ENCODE measurements at places on chromosomes 4 and X.

GRCh38 chrX:11768039-11768438 is 10.0 kb downstream of the MSL3 start:
- no peak for DNase-seq

GRCh38 chr4:102627831-102628523 is 126.8 kb downstream of the NFKB1 start:
- DNase-seq, result no peak

GRCh38 chrX:42176789-42177188 is 253.4 kb upstream of the CASK start:
- no peak for DNase-seq

DNA sequence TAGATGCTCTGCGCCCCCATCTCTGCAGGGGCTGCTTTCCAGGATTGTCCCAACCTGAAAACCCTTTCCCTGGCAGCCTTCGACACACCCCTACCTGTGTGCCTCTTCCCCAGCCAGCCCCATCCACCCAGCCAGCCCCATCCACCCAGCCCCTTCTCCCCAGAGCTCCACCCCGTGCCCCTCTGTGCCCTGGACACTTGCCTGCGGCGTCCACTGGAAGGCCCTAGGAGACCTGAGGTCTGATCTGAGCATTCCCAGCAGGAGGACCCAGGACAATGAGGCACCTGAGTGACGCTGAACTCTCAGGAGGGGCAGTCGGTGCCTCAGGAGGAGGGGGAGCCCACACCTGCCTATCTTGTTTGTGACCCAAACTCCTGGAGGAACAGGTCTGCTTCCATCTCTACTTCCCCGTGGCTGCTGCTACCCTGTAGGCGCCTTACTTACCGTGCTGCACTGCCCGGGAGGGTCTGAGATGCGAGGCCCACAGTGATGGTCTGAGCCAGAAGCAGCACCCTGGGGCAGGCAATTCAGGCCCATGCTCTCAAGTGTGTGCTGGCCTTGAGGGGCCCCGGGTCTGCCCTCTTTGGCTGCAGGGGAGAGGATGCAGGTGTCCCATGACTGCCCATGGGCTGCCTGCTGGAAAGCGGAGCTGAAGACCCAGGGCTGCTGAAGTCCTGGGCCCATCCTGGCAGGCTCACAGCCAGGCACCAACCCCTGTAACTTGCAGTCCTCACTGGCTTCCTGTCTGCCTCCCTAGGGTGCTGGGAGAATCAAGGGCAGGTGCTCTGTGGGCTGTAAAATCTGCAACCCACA is 4.9 kb downstream of the LRPAP1 start:
- no peak for DNase-seq

DNA sequence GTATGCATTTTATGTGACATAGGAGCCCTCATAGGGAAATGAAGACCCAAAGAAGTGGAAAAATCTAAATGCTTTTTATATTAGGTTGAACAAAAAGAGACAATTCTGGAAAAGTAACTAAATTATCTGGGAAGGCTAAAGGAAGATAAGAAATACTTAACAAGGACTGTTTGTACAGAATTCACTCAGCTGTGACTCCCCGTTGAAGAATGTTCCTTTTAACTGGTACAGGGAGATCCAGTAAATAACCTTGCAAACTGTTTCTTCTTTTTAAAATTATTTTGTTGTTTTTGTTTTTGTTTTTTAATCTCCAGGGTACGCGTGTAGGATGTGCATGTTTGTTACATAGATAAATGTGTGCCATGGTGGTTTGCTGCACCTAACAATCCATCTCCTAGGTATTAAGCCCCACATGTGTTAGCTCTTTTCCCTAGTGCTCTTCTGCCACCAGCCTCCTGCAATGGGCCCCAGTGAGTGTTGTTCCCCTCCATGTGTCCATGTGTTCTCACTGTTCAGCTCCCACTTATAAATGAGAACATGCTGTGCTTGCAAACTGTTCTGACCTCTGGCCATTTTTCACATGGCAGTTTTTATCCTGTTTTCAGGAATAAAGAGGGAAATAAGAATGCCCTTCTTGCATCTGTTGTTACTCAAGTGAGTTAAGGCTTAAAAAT is 81.7 kb downstream of the PWWP3B start:
- no peak for DNase-seq

DNA sequence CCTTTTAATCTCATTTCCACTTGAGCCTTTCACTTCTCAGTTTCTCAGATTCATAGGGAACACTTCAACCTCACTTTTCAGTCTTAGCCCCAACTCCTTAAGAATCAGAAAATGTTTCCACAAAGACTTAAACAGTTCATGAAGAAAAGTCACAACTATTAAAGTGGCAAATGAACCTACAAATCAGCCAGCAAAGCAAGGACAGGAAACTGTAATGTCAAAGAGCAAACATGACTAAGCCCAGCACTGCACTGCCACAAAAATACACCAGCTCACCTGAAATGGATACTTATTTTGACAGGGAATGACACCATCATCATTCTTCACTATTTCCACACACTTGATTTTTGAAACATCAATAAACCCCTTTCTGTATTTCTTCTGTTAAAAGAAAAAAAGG is 41.8 kb upstream of the TXK start:
- DNase-seq, result no peak
